Muscle of back (tissue), 13 donors: ENCODE measurements at places on chromosomes 6 and 20. TPM values are rescaled to one million over a fixed set of nuclear protein-coding genes. Genes with fewer than 3 reads are reported as not detected.

Gene PAX1
- polyA plus RNA-seq = 2.7 TPM

Gene C6orf163
- polyA plus RNA-seq = 1.3 TPM

Gene PROKR2
- polyA plus RNA-seq = not detected

Gene PLTP
- 15.6 TPM for polyA plus RNA-seq

Gene MOG
- polyA plus RNA-seq = not detected

Gene EFCAB8
- 0.12 TPM for polyA plus RNA-seq

Gene KCTD20
- 46.0 TPM for polyA plus RNA-seq

Gene PBOV1
- polyA plus RNA-seq = not detected
